GM04504 (cell line): ENCODE measurements at places on chromosomes 1 and 21.

DNA sequence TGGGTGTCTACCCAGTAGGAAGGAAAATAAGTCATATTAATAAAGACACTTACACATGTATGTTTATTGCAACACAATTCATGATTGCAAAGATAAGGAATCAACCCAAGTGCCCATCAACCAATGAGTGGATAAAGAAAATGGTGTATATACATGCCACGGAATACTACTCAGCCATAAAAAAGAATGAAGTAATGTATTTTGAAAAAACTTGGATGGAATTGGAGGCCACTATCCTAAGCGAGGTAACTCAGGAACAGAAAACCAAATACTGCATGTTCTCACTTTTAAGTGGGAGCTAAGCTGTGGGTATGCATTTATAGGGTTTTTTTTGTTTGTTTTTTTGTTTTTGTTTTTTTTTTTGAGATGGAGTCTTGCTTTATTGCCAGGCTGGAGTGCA, 49.1 kb downstream of the VANGL2 start:
- DNase-seq: no peak

DNA sequence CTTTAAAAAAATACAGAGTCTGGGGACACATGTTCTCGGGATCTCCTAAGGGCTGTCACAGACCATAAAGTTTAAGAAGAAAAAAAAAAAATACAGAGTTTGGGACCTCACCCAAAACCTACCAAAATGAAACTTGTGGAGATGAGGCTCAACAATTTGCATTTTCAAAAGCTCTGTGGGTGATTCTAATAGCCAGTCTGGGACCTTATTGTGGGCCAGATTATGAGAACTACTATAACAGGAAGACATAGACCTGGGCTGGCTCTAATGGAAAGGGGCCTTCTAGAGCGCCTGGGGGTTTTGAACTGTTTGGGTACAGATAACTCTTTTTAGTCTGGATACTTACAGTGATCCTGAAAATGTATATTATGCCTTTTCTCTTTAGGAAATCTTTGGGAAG, 69.1 kb downstream of the LAMC1 start:
- DNase-seq: no peak

DNA sequence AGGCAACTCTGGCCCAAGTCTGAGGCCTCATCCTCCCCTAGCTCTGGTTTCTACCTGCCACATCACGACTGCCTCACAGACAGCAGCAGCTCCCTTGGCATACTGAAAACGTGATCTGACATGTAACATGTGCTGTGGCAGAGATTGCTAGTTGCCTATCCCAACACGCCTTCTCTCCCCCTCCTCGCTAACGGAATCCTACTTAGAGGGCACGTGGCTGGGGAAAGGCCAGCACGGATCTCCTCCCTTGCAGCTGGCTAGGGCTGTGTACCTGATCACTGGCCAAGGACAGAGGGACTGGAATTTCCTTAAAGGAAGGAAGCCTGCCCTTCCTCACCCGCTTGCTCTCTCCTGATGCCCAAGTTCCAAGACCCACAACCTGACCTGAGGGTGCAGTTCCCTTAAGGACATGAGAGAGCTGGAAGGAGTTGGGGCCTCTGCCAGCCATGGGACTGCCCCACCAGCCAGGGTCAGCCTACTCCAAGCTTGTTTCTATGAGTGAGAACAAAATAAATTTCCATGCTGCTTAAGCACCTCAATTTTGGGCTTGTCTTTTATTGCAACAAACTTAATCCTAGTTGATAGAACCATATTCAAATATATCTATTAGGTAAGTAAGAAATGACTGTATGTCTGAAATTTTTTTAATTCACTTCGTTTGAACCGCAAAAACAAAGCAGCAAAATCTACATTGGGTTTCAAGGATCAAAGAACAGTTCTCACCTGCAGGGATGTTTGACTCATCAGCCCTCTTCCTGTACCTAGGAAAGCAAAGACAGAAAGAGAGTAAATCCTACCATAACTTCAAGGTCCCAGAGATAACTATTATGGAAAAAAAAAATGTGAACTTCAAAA, 7.2 kb downstream of the SETD4 start:
- DNase-seq: no peak

- DNase-seq: no peak
Measured at GRCh38 chr1:174534789-174535188, 87.0 kb downstream of the GPR52 start.

DNA sequence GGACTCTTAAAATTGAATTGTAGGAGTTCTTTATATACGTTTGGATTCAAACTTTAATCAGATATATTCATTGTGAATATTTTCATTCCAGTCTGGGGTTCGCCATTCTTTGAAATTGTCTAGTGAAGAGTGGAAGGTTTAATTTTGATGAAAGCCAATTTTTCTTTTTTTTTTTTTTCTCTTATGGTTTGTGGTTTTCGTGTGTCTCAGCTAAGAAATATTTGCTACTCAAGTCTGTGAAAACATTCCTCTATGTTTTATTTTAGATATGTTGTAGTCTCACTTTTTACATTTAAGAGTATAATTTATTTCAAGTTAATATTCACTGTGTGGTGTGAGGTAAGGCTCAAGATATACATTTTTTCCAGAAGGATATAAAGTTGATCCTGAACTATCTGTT, 220.5 kb downstream of the KCNT2 start:
- no peak for DNase-seq

GRCh38 chr1:206456577-206457370, 13.5 kb upstream of the IKBKE start:
- DNase-seq: peak; percentile 37
